Fibroblast of mammary gland (primary cell): ENCODE measurements at places on chromosomes 4 and X.

DNA sequence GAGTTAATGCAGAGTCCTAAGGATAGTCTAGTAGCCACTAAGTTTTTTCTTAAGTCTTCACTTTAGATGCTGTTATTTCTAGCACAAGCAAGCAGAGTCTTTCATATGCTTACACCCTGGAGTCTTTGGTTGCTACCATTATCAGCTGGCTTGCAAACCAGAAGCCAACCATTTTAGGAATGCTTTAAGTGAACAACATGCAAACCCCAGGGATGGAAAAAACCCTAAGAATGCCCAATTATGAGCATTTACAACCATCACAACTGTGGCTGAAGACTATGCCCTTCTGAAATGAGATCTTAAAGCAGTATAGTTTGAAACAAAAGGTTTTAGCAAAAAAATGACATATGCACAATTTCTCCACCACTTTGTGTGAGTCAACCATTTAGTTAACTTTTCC is 6.6 kb downstream of the MID1IP1 start:
- no peak for DNase-seq

GRCh38 chrX:48823053-48823452 is 3.3 kb upstream of the ERAS start:
- DNase-seq = no peak

DNA sequence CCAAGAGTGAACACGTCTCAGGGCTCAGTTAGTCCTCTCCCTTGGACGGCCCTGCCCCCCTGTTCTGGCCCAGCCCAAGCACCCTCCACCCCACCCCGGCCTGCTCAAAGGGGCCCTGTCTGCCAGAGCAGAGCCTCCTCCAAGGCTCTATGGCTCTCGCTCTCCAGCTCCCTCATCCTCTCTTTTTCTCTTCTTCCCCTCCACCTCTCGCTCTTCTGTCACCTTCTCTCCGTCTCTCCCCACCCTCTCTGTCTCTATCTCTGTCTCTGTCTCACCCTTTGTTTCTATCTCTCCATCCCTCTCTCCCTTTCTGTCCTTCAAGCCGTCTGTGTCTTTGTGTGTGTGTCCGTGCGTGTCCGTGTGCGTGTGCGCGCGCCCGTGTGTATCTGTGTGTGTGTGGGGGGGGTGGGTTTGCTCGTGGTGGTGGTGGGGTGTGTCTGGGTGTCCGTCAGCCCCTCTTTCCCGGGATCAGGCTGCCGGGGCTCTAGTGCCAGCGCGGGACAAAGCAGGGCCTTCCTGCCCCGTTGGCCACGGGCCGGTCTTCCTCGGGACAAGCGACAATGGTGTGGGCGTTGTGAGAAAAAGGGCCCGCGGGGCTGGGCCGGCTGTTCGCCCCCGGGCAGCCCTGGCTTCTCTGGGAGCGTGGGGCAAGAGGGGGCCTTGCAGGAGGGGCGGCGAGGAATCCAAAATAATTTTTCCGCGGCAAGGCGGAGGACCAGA is 8.7 kb downstream of the FRG2 start:
- no peak for DNase-seq

GRCh38 chr4:47746122-47746521 is 91.7 kb downstream of the CORIN start:
- DNase-seq = peak; percentile 45

- no peak for DNase-seq
Observed at GRCh38 chr4:26310264-26310663, 10.6 kb upstream of the RBPJ start.

GRCh38 chrX:129750971-129751370 is 12.2 kb downstream of the XPNPEP2 start:
- DNase-seq = peak; percentile 67

DNA sequence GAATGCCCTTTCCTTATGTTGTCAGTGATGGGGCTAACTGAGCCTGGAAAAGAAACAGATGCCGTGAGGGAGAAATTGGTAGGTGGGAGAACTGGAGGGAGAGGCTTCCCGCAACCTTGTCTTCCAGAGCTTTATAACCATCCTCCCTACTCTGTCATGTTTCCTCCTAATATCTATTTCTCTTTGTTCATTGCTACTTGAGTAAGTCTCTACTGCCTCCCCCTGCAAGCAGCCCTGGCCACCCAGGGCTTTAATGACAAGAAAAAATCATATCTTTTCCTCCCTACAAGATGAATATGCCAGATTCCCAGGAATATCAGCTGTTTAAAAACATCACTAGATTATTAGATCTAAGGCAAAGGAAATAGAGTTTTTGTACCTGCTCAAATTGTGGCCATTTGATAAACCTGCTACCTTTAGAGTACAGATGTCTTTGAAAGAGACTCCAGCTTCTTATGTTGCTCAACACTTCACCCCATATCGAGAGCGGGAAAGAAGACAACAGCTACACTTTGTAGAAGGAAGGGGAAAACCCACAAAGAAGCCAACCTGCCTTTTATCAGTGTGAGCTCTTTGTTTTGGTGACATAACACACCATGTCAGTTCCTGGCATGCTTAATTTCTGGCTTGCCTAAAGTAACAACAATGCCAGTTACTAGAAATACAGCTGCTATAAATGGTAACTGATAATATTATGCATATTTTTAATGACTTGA is 186.6 kb upstream of the LEF1 start:
- no peak for DNase-seq

DNA sequence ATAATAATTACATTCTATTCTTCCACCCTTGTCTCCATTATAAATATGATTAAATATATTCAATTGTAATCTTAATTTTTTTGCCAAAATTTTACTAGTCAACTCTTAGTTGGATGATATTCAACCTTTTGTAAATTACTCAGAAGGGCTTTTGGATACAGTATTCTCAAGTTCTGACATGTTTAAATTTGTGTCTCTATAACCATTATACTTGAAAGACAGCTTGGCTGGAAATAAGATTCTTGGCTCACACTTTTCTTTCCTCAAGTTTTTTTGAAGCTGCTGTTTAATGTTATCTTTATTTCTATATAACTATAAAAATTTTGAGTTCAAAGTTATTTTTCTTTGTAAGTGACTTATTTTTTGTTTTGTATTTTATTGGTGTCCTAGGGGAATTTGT is 214.4 kb downstream of the ARAP2 start:
- no peak for DNase-seq

GRCh38 chrX:119833905-119834304 is 18.9 kb downstream of the UPF3B start:
- DNase-seq = no peak

GRCh38 chr4:35124106-35124505 is 1120.2 kb downstream of the ARAP2 start:
- DNase-seq = no peak
